Fibroblast of skin of right biceps (primary cell): ENCODE measurements at places on chromosomes 6 and 20.

DNA sequence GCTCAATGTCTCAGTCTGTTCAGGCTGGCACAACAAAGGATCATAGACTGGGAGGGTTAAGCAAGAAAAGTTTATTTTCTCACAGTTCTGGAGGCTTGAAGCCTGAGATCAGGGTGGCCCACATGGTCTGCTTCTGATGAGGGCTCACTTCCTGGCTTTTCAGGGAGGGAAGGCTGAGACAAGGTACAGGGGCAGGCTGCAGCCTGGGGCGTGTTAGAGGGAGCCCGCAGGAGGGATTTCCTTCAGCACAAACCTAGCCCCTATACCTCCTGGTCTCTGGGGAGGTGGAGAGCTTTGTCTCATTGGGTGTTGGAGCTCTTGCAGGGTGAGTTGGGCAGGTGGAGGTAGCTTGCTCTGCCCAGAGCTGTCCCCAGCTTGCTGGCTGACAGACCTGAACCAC lies 81.1 kb upstream of the GPR6 start:
- no peak for DNase-seq

GRCh38 chr6:112683926-112684325 lies 336.8 kb downstream of the RFPL4B start:
- DNase-seq: peak; percentile 95

DNA sequence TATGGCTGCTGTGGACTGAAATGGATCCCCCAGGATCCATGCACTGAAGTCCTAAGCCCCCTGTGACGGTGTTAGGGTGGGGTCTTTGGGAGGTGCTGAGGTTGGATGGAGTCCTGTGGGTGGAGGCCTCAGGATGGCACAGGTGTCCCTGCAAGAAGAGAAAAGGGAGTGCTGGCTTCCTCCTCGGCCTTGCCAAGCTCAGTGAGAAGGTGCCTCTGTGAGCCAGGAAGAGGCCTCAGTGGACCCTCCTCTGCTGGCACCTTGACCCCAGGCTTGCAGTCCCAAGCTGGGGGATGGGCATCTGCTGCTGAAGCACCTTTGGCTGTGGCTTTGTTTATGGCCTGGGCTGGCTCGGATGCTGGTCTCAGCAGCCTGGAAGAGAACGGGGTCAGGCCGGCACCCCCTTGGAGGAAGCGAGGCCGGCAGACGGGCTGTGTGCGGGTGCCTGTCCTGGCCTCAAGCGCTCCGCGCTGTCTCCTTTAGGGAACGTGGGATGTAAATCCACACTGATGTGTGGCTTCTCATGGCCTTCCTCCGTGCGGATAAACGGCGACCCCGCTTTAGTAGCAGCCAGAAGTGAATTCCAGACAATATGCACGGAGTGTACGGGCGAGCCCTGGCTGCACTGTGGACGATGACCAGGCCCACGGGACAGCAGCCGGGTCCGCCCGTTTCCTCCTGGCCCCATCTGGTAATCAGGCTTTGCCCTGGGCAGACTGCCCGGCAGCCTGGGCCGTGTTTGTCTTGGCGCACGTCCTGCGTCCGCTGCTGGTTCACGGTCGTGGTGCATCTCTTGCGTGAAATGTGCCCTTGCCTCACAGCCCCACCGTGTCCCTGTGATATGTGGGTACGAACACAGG lies 182.6 kb downstream of the ERMARD start:
- no peak for DNase-seq

- no peak for DNase-seq
Measured at GRCh38 chr20:25223765-25224720, 23.8 kb upstream of the PYGB start.
